Heart right ventricle (tissue), 16 donors: ENCODE measurements at places on chromosomes 3 and 15.

DNA sequence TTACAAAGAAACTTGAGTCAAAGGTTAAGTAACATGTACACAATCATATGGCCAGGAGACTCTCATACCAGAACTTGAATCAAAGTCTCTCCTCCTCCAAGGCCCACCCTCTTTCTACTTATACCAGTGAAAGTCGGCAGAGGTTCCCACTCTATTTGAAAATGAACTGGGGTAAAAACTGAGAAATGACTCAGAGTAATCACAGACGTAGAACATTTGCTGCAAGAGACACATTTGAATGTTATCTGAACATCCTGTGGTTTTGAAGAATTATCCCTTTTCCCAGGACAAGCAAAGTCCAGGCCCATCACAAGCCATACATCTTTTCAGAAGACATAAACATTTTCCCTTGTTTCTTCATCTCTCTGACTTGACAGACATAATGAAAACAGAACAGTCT lies 55.8 kb downstream of the SHOX2 start:
- DNase-seq = no peak

DNA sequence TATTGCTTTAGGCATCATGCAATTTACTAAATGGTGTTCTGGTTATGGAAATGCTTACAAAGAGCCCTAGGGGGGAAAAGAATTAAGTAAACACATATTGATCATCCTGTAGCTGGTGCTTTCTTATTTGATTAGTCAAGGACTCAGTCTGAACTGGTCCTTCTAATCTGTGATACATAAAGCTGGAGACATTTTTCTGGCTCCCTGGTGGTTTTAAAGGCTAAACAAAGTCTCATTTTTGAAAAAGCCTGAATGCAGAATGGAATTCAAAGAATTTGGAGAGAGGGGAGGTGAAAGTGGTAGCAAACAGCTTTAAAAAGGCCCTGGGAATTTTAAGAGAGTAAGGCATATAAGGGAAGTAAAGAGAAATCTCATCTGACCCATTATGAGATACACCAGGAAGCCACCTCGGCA lies 149.7 kb downstream of the RBMS3 start:
- no peak for DNase-seq

GRCh38 chr15:87207251-87207650 lies 1049.3 kb downstream of the NTRK3 start:
- no peak for DNase-seq

GRCh38 chr3:58064923-58065638 lies 56.9 kb downstream of the FLNB start:
- no peak for DNase-seq

- DNase-seq = peak; percentile 51
These were observed 74.8 kb downstream of the DNASE1L3 start for GRCh38 chr3:58135712-58136543.

DNA sequence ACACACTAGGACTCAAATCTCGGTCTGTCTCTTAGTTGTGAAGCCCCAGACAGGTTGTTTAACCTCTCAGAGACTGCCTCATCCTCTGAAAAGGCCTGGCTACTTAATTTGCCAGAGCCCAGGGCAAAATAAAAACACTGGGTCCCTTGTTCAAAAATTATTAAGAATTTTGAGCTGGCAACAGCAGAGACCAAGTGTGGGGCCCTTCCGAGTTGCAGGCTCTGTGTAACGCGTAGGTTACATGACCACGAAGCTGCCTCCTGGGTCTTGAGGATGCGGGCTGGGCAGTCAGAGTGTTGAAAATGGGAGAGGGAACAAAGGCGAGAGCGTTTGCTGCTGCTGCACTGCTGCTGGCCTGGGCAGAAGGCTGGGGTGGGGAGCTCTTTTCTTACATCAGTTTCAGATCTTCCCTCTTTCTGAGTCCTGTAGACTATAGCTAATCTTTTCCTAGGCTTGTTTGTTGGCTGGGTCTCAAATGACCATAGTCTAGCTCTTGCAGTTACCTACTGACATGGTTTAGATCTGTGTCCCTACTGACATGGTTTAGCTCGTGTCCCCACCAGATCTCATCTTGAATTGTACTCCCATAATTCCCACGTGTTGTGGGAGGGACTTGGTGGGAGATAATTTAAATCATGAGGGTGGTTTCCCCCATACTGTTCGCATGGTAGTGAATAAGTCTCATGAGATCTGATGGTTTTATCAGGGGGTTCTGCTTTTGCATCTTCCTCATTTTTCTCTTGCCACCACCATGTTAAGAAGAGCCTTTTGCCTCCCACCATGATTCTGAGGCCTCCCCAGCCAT lies 49.9 kb downstream of the CLEC3B start:
- DNase-seq = no peak

GRCh38 chr3:52094571-52095485 lies 38.5 kb upstream of the DUSP7 start:
- no peak for DNase-seq

GRCh38 chr3:155323063-155323666 lies 29.7 kb upstream of the STRIT1 start:
- DNase-seq = no peak

DNA sequence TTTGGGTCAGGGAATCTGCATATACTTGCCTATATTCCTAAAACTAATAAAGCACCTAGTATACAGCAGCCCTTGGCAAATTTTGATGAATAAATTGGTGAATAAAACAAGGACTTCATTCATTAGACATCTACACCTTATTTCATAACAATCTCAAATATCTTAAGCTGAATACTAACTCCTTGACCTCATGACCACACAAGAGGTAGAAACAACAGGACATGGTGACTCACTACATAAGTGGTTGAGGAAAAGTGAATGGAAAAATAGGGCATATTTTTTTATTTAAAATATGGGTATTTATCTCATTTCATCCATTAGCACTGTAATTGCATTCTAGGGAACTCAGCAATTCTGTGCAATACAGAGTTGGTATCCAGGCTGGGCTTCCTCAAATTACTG lies 7.8 kb upstream of the STAC start:
- DNase-seq = no peak

GRCh38 chr3:10381336-10381735 lies 60.4 kb upstream of the SEC13 start:
- no peak for DNase-seq

DNA sequence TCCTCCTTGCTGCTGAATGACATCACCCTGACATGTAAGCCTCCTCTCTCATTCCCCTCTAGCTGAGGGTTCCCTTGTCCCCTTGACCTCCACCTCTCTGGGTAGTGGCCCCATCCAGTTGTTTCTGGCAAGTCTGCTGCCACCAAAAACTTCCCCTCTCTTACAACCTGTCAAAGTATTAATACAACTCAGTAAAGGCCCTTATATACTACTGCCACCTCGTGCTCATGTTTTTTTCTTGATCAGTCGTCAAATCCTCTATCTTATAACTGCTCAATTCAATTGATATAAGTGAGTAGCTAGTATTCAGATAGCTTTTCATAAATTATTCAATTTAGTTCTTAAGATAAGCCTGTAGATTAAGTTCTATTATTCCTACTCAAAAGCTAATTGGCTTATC lies 249.6 kb downstream of the MBNL1 start:
- no peak for DNase-seq

GRCh38 chr15:63764124-63764803 lies 69.5 kb downstream of the HERC1 start:
- DNase-seq = no peak

- DNase-seq = no peak
These were observed 25.2 kb downstream of the NOX5 start for GRCh38 chr15:69039516-69040225.

DNA sequence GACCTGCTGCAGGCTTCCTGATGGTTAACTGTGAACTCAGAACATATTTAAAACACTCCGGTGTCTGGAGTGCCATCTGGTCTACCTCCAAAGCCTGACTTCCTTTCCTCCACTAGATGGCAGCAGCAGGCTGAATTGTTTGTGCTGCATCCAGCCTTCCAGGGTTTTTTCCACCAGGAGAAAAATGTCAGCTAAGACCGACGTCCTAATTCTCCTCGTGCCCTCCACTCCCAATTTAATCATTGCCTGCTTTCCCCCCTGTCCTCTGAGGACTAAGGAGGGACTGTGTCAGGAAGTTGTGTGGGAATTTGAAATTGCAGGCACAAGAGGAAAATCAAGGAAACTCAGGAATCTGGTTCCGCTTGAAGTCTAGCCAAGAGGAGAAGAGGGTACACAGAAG lies 165.2 kb upstream of the UMPS start:
- no peak for DNase-seq

DNA sequence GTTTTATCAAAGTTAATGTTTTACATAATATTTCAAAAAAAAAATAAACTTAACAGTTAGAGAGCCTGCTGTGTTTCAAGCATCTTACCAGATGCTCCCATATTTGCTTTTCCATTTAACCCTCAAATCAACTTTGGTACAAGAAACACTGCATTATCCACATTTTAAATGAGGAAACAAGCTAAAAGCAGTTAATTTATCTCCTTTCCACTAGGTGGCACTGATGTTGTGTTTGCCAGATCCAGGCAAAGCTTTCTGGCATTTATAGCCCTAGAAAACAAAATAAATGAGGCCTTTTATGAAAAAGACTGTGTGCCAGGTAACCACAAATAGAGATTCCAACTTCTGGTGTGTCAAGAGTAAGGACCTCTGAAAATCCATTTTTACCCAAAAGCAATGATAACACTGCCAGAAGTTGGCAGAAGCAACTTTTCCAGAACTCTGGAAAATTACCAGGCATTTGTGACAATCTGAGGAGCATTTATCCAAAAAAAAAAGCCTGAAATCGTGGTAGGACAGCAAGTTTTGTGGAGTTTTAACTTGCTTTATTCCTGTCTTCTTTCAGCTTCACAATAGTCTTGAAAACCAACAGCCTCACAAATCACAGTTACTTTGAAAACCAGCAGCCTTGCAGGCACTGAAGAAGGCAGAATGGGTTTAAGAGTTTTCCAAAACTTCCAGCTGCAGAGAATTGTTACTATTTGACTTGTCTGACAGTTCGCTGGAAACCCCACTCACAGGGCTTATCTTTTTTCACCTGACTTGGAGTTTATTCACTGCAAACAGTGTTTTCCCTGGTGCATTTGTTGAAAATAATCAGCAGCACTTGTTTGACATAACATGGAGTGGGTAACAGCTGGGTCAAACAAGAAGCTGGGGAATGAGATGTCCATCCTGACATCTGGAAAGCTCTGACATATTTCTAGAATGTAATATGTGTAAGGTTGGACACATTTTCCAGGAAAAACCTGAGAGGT lies 9.2 kb downstream of the FAM162A start:
- DNase-seq = no peak

GRCh38 chr3:182807061-182807460 lies 13.8 kb downstream of the ATP11B start:
- DNase-seq = no peak

GRCh38 chr15:48336940-48337339 lies 5.7 kb downstream of the DUT start:
- no peak for DNase-seq

DNA sequence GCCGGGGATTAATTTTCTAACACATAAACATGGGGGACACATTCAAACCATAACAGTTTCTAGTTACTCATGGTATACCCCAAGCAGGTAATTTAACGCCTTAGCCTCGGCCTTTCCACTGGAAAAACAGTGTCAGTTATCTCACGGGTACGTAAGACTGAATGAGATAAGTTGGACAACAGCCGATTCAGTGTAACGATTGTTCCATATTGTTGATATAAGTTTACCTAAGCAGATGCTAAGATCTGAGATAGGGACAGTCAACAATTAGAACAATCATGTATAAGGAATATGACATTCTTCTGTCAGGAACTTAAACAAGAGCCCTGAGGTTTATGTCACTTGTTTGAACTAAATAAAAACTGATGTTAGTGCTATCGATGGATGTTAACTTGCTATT lies 130.8 kb downstream of the GHSR start:
- no peak for DNase-seq

DNA sequence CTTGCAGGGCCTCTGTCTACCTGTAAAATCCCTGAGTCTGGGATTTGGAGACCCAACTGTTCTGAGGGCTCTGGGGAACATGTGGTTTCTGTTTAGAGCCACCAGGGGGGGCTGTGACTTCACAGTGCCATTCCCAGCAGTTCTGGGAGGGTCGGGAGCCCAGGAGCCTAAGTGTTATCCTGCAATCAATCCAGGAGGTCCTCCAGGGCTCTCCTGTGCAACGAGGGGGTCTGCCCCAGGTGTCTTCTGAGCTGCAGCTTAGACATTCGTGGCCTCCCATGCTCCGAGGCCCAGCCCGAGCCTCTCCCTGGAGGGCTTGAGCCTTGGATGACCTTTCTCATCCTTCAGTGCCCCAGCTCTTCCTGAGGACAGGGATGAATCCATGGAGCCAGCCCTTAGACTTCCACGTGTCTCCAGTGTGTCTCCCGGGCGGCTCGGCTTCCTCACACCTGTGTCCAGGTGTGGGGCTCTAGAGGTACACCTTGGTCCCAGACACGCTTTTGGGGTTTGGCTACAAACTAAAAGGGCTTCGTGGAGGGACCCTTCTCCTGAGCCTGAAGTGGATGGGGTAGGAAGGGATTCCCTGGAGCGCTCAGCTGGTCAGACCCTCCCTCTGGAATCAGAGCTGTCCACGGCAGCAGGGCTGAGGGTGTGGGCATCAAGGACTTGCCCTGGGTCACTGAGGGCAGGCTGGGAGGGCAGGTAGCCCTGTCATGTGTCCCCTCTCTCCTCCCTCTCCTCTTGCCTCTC lies 20.3 kb upstream of the ABTB1 start:
- peak; percentile 38 for DNase-seq

DNA sequence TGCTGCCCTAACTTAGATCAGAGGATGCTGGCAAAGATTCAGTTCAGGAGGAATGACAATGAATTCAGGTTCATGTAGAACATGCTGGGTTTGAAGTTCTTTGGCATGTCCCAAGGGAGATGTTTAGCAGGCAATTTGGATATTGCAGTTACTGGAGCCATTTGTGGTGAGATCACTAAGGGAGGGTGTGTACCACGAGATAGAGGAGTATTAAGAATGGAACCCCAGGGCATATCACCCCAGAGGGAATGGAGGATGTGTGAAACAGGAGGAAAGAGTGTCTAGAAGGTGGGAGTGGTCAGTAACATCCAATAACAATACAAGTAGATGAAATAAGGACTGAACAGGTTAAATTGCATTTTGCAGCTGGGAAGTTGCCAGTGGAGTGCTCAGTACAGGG lies 87.1 kb downstream of the CCR1 start:
- no peak for DNase-seq

DNA sequence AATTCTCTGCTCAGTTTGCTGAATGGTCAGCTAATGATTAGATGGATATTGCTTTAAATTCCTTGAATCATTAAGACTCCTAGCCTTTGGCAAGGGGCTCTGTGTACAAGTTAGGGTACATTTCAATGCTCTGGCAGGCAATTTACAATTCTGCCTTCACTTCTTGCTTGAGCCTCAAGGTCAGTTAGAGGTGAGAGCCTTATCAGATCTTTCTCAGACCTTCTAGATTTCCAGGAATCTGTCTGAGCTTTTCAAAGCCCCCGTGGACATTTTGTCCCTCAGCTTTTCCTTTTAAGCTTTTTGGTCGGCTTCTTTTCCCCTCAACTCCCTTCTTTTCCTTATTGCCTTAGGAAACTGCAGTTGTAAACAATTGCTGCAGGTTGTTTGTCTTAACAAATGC lies 34.7 kb downstream of the TGM4 start:
- no peak for DNase-seq

GRCh38 chr3:82078246-82078645 lies 316.8 kb upstream of the GBE1 start:
- DNase-seq = no peak

- DNase-seq = no peak
These were observed 96.4 kb upstream of the IGSF10 start for GRCh38 chr3:151557068-151557840.

- DNase-seq = no peak
These were observed 3.0 kb upstream of the WNT7A start for GRCh38 chr3:13882876-13883275.

GRCh38 chr3:159326998-159327397 lies 525.1 kb downstream of the MFSD1 start:
- no peak for DNase-seq
